ENCODE measurements at places on chromosomes 12 and 14. TPM values are rescaled to one million over a fixed set of nuclear protein-coding genes. Genes with fewer than 3 reads are reported as not detected.
A peak's percentile ranks its signal among the peaks of the same experiment; 100 is the strongest.

DNA sequence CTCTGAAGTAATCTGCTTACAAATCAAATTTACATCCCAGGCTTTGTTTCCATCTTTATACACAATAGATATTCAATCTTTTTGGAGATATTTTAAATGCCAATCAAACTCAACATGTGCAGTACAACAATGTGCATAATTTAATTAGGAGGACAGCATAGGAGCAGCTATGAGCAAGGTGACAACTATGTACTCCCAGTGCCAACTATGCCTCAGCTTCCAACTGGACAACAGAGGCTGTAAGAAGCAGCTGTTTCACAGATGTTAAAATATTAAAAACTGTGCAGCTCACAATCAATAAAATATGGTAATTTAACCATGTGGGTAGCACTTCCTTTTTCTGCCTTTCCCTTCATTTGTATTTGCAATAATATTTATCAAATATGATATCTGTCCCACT is 99.9 kb downstream of the ST8SIA1 start:
- no peak for DNase-seq

DNA sequence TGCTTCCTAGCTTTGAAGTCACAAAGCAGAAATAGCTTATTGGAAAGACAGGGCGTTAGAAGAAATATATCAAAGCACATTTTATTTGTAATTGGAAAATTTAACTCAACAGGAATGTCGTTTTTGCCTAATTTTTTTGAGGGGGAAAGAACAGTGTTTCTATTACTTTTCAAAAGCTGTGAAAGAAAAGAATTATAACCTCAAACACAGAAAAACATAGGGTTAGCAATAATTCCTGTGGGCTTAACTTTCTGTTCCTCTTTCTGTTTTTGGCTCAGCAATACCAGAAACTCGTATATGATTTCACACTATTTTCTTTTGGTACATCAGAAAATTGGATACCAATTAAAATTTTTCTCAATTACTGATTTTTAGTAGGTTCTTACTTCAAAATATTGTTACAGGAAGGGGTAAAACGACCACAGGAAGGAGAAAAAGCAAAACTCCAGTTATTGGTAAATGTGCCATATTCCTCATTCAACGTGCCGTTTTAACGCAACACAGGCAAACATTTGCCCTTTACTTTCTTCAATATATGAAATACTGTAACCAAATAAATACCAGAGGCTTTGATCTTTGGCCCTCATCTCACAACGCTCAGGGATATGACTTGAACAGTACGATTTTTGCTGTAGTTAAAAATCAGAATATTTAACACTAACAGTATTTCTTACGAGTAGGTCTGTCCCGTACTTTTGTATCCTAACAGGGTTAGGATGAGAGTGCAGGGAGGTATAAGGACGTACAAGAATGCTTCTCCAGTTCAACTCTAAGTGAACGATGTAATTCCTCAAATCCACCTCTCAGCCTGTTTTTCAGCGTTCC is 1.3 kb upstream of the RNU6-7 start:
- DNase-seq, result no peak

Gene SLC17A8
- total RNA-seq, result not detected

DNA sequence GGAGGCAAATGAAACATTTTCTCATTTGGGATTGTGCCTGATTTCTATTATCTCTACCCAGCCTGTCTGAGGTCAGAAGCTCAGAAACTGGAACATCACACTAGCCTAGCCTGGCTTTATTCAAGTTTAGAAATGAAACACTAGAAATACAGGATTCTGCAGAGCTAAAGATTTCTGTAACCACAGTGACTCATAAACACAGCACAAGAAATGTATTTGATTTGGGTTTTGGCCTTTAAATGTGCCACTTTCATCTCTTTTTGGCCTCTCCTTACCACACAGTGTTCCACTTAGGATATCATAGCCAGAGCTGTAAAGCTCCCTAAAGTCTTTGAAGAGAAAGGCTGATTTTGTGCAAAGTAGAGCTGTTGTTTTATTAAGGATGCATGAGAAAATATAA is 307.5 kb downstream of the EMP1 start:
- no peak for DNase-seq

Gene PIWIL1
- not detected for total RNA-seq

Gene CTSG
- 0.35 TPM for total RNA-seq

Gene RNASE7
- not detected for total RNA-seq

DNA sequence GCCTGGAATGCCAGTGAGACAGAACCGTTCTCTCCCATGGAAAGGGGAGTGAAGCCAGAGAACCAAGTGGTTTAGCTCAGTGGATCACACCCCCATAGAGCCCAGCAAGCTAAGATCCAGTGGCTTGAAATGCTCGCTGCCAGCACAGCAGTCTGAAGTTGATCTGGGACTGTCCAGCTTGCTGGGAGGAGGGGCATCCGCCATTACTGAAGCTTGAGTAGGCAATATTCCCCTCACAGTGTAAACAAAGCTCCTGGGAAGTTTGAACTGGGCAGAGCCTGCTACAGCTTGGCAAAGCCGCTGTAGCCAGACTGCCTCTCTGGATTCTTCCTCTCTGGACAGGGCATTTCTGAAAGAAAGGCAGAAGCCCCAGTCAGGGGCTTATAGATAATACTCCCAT is 374.3 kb upstream of the DCN start:
- DNase-seq, result no peak

Gene MGAT2
- total RNA-seq, result 20.6 TPM

Gene DACT1
- total RNA-seq, result 4.0 TPM

Gene DIO2
- total RNA-seq, result not detected

Gene GPR137C
- total RNA-seq, result 0.07 TPM

Gene FOXG1
- total RNA-seq, result not detected

Gene SUSD6
- total RNA-seq, result 66.6 TPM

Gene TSHR
- not detected for total RNA-seq

DNA sequence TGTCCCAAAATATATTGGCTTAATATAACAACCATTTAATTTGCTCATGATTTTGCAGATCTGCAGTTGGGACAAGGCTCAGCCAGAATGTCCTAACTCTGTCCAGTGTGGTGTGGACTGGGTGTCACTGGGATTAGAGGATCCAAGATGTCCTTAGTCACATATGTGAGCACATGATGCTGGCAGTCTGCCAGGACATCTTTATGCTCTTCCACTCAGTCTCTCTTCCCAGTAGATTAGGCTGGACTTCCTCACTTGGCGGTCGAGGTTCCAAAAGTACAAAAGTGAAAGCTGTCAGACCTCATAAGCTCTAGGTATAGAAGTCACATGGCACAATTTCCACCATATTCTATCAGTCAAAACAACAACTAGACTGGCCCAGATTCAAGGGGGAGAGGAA is 167.9 kb upstream of the NTF3 start:
- DNase-seq, result no peak

- DNase-seq, result no peak
Measured at GRCh38 chr14:104066279-104066678, 19.2 kb upstream of the ASPG start.

Gene SRRM4
- total RNA-seq, result not detected

DNA sequence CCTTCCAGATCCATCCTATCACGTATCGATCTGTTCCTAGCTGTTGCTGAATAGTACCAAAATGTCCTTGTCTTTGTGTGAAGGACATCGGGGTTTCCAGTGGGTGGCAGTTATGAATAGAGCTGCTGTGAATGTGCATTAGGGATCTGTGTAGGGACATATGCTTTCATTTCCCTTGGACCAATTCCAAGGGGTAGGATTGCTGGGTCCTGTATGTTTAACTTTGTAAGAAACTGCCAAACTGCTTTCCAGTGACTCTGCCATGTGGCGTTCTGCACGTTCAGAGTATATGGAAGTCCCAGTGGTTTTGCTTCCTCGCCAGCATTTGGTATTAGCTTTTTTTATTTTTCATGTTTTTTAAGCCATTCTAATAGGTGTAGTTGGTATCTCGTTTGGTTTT is 28.6 kb downstream of the PACS2 start:
- DNase-seq, result no peak

GRCh38 chr14:67679006-67679405 is 4.6 kb upstream of the VTI1B start:
- no peak for DNase-seq

Gene ABCD2
- total RNA-seq, result 8.6 TPM

- no peak for DNase-seq
Measured at GRCh38 chr14:77980475-77981321, 180.8 kb downstream of the ADCK1 start.

DNA sequence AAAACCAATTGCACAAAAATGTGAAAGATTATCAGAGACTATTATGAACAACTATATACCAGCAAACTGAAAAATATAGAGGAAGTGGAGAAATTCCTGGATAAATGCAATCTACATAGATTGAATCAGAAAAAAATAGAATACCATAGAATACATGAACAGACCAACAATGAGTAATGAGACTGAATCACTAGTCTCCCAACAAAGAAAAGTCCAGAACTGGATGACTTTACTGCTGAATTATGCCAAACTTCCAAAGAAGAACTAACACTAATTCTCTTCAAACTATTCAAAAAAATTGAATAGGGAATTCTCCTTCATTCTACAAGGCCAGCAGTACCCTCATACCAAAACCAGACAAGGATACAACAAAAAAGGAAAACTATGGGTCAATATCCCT is 60.6 kb downstream of the GUCY2C start:
- DNase-seq, result no peak

- DNase-seq, result no peak
Measured at GRCh38 chr14:54338696-54339317, 58.0 kb upstream of the CDKN3 start.

Gene BATF
- total RNA-seq, result 179 TPM

Gene GNB3
- total RNA-seq, result 0.54 TPM

DNA sequence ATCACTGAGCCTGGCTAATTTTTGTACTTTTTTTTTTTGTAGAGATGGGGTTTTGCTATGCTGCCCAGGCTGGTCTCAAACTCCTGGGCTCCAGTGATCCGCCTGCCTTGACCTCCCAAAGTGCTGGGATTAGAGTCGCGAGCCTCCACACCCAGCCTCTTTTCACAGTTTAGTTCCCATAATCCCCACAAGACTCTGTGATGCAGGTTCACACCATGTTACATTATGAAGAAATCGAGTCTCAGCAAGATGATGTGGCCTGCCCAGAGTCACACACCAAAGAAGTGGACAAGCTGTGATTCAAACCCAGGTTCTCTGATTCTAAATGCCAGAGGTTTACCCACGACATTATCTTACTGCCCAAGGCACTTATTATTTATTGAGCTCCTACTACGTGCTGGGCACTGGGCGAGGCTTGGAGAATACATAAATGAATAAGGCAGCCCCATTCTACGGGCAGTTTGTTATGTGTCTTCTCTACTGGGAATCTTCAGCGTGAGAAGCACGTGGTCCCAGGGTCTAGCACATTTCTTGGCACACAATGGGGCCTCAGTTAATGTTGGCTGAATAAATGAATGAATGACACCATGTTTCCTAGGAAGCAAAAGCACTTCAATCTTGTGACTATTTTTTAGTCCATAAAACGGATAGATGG is 23.5 kb upstream of the OASL start:
- DNase-seq, result no peak

- DNase-seq, result no peak
Measured at GRCh38 chr12:81502912-81503695, 256.0 kb downstream of the PPFIA2 start.

GRCh38 chr12:87198181-87198580 is 831.0 kb downstream of the C12orf50 start:
- DNase-seq, result no peak

DNA sequence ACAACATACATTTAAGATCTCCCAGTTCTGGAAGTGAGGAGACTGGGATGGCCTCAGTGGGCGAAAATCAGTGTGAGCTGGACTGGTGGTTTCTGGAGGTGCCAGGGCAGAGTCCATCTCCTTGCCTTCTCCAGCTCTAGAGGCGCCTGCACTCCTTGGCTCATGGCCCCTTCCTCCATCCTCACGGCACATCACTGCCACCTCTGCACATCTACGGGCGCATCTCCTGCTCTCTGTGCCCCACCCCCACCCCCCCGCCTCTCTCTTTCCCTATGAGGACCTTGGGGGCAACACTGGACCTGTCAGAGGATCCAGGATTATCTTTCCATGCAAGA is 62.8 kb upstream of the DIO3 start:
- DNase-seq, result no peak

DNA sequence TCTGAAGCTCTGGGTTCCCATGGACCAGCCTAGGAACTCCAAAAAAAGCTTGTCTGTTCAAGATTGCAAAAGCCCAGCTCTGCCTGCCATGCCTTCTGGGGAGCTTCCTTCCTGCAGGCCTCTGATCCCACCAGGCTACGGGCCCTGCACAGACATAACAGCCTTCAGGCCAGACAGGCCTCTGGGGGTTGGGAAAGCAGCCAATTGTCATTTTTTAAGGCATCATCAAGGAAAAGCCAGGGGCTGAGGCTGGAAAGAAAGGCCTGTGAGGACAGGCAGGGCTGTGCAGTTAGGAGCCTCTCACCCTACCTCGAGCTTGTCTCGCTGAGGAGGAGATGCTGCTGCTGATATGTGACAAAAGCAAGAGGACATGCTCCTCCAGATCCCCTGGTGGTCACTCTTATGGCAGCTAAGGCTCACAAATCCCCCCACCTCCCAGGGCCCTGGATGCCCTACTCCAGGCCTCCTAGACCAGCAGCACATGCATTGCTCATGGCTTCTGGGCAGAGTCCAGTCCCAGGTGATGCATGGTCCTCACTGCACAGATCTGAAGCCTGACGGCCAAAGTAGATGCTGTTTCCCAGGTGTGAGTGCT is 2.9 kb downstream of the TMEM229B start:
- DNase-seq, result no peak

GRCh38 chr12:115846516-115846915 is 431.0 kb downstream of the MED13L start:
- DNase-seq, result no peak

Gene ALG10B
- total RNA-seq, result 16.6 TPM

GRCh38 chr12:124745891-124746570 is 117.6 kb downstream of the SCARB1 start:
- peak; percentile 53 for DNase-seq

Gene HEATR5A
- total RNA-seq, result 3.5 TPM

DNA sequence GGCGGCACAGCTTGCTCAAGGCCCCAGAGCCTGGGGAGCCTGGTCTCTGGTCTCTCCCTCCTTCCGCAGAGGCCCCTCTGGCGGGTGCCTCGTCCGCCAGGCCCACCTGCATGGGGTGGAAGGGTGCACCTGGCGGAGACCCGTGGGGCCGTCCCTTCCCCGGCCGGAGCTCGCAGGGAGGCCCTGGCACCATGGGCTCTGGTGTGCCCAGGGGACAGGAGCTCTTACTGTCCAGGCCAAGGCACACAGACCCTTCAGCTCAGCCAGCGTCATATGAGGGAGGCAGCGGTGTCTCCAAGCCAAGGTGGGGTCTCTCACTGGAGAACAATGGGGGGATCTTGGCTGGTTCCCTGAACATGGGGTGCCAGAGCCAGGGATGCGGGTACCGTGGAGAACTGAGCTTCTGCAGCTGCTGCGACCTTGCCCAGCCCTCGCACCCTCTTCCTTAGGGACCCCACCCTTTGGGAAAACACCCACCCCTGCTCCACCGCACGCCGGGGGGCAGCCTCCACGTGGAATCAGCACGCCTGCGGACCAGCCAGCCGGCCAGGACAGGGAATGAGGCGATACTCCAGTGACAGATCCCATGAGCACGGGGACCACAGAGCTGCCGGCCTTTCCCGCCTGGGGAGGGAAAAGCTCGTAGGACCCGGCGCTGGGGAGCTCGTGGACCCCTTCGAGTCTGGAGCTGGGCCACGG is 25.7 kb upstream of the GALNT9 start:
- DNase-seq, result no peak

- peak; percentile 80 for DNase-seq
Measured at GRCh38 chr12:111404362-111405148, 1.2 kb upstream of the SH2B3 start.

GRCh38 chr12:15212930-15213329 is 8.3 kb downstream of the RERG start:
- no peak for DNase-seq

Gene CDKL1
- total RNA-seq, result 2.0 TPM

- no peak for DNase-seq
Measured at GRCh38 chr12:55985341-55985740, 11.5 kb downstream of the RAB5B start.
